ENCODE measurements at places on chromosomes 6 and 20.

GRCh38 chr6:136405420-136406029 is 115.9 kb upstream of the BCLAF1 start:
- DNase-seq = no peak

DNA sequence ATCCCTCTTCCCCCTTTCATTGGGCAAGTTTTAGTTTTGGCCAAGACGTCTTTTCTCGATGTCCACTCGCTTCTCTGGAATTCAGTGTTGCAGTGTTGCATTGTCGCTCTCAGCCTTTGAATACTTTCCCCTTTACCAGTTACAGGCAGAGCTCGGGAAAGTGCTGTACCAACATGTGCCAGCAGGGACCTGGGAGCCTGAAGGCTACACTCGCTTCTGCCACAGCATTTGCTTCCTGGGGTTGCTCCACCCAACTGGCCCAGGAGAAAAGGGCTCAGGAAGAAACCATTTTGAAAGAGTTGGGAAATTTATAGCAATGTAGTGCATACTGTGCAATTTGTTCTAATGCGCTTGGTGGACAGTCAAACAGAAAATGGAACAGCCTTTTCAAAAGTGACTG is 78.6 kb downstream of the LINC00237 start:
- DNase-seq = no peak

DNA sequence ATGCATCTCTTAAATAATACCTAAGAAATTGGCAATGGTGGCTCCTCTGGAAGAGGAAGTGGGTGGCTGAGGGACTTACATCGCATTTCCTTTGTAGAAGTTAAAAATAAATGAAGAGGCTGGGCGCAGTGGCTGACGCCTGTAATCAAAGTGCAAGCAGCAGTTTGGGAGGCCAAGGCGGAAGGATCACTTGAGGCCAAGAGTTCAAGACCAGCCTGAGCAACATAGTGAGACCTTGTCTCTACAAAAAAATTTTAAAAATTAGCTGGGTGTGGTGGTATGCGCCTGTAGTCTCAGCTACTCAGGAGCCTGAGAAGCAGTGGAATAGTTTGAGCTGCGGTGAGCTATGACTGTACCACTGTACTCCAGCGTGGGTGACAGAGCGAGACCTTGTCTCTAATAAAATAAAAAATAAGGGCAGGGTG is 12.2 kb upstream of the NCOA3 start:
- no peak for DNase-seq

GRCh38 chr6:170172825-170173256 is 118.0 kb downstream of the DLL1 start:
- no peak for DNase-seq

DNA sequence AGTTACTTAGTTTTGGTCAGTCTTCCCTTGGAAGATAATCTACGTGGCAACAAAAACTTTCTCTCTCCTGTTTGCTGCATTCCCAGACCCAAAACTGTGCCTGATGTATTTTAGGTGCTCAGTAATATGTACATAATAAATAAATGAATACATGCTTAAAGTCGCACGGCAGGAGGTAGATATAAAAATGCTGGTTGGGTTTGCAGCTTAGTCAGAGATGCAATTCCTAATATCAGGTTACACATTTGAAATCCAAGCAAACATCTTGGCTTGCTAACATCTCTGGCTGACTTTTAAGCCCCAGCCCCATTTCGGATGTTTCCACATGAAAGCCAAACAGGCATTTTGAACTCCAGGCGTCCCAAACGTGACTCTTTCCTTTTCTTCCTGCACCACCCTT is 91.0 kb downstream of the KCNQ5 start:
- DNase-seq = no peak

DNA sequence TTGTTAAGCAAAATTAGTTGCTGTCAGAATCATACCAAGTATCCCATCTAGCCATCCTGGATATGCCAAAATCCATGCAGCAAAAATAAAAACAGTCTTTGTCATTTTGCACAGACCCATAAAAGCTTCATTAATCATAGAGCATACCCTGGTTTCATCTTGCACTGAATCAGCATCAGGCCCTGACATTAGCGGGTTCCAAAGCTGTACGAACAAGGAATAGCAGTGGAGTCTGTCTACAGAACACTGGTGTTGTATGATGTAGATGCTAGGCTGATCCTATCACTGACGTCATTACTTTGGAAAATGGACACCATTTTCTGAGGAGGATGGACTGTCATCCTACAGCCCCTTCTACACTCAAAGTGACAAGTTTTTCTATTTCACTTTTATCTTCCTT is 315.6 kb downstream of the ESR1 start:
- no peak for DNase-seq

GRCh38 chr6:133236932-133237331 is 4.2 kb upstream of the EYA4 start:
- no peak for DNase-seq

DNA sequence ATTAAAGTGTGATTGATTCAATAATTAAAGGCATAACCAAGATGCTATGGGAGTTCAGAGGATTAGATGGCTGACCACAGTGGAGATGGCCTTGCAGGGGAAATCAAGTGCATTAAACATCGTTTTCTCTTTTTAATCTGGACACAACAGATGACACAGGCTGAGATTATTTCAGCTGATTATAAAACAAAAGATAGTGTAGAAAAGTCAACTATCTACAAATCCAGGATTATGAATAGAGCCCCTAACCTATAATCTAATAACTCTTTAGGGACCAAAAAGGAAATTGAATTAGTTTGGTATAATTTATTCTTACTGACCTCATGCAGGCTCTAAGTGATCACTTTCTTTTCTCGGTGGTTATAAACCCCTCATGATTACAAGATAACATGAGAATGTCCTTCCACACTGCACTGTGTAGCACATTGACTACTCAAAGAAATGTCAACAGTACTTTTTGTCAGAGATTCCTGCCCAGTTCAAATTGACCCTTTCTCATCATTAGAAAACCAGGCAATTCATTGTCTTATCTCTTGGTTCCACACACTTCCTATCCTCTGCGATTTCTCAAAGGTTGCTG is 122.1 kb downstream of the PKHD1 start:
- no peak for DNase-seq

All from activated CD8-positive, alpha-beta memory T cell treated with anti-CD3 and anti-CD28 coated beads for 1 hour (primary cell).